Right atrium auricular region (tissue), 2 donors: ENCODE measurements at places on chromosomes 12 and 14. TPM values are rescaled to one million over a fixed set of nuclear protein-coding genes. Genes with fewer than 3 reads are reported as not detected.

SLC6A15 gene
- not detected for total RNA-seq

SLC41A2 gene
- 17.5 TPM for total RNA-seq

PIP4K2C gene
- total RNA-seq = 22.1 TPM

PPFIBP1 gene
- 66.0 TPM for total RNA-seq

KRT6C gene
- not detected for total RNA-seq

DNA sequence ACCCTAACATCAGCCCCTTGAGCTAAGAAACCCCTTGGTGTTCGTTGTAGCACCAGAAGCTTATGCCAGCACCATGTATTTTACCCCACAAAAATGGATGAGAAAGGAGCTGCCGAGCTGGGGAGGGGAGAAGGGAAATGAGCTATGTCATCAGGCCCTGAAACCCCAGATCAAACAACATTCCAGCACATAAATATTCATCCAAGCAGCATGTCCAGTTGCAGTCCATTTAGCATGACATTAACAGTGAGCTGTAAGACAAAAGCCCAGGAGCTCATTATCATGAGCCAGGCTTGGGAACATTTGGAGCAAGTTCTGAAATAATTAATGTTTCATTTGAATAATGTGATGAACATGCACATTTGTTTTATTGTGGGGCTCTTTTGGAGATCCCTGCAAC is 630.1 kb upstream of the TMEM132C start:
- H3K27ac ChIP-seq = no peak overlapping the region
- H3K36me3 ChIP-seq = no peaks in the 10 kb centered on the region
- H3K27me3 ChIP-seq = no peaks in the 10 kb centered on the region

GRCh38 chr12:60152756-60153155 is 556.9 kb downstream of the SLC16A7 start:
- no peaks in the 10 kb centered on the region for H3K4me1 ChIP-seq
- H3K4me3 ChIP-seq = no peak overlapping the region
- no peak overlapping the region for H3K27ac ChIP-seq
- DNase-seq = no peak

GRCh38 chr14:82313889-82314288 is 780.2 kb upstream of the SEL1L start:
- H3K36me3 ChIP-seq = no peaks in the 10 kb centered on the region
- H3K27me3 ChIP-seq = no peaks in the 10 kb centered on the region
- no peak overlapping the region for H3K27ac ChIP-seq
- H3K4me3 ChIP-seq = no peak overlapping the region
- H3K4me1 ChIP-seq = no peaks in the 10 kb centered on the region
- DNase-seq = no peak

DNA sequence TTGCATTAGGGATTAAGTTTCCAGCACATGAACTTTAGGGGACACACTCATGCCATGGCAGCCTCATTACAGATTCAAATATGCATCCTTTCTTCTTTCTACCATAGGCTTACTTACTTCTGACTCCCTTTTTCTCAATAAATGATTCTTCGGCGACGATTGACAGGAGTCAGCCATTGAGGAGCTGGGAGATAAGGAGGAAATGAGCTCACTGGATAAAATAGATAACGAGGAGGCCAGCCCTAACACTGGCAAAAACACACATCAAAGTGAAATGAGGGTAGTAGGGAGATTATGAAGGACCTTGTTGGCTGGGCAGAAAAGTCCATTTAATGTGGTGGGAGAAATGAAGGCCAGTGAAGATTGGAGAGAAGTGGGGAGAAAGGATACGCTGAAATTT is 172.2 kb downstream of the SLC41A2 start:
- H3K36me3 ChIP-seq = no peaks in the 10 kb centered on the region
- H3K4me3 ChIP-seq = no peak overlapping the region
- no peaks in the 10 kb centered on the region for H3K27me3 ChIP-seq
